ENCODE measurements at places on chromosomes 2 and 18. TPM values are rescaled to one million over a fixed set of nuclear protein-coding genes. Genes with fewer than 3 reads are reported as not detected.

DSC1 gene
- polyA plus RNA-seq: 0.04 TPM

TNFAIP6 gene
- polyA plus RNA-seq: 0.28 TPM

COL3A1 gene
- polyA plus RNA-seq: 11.1 TPM

CRYBA2 gene
- 0.47 TPM for polyA plus RNA-seq

GPD2 gene
- polyA plus RNA-seq: 16.4 TPM

RGPD4 gene
- not detected for polyA plus RNA-seq

IL1A gene
- polyA plus RNA-seq: 30.0 TPM

CNGA3 gene
- polyA plus RNA-seq: 0.02 TPM

RAB6C gene
- 0.02 TPM for polyA plus RNA-seq

FIGN gene
- polyA plus RNA-seq: 0.21 TPM

KYNU gene
- polyA plus RNA-seq: 2.4 TPM

ANKRD30BL gene
- not detected for polyA plus RNA-seq

ATP8B1 gene
- polyA plus RNA-seq: 12.9 TPM

PROKR1 gene
- 0.01 TPM for polyA plus RNA-seq

NOSTRIN gene
- polyA plus RNA-seq: 6.3 TPM

ASB18 gene
- polyA plus RNA-seq: not detected

C1D gene
- 17.2 TPM for polyA plus RNA-seq

TLX2 gene
- not detected for polyA plus RNA-seq
